ENCODE measurements at places on chromosomes 4 and X.
A peak's percentile ranks its signal among the peaks of the same experiment; 100 is the strongest.

- H3K27ac ChIP-seq = no peak overlapping the region
- no peaks in the 10 kb centered on the region for H3K4me1 ChIP-seq
- no peak overlapping the region for H3K4me3 ChIP-seq
- no peak for DNase-seq
These were observed 9.4 kb downstream of the INTU start for GRCh38 chr4:127642169-127642568.

- H3K27ac ChIP-seq = no peak overlapping the region
- no peak for DNase-seq
- no peaks in the 10 kb centered on the region for H3K4me1 ChIP-seq
- H3K4me3 ChIP-seq = no peak overlapping the region
- no peaks in the 10 kb centered on the region for H3K36me3 ChIP-seq
These were observed 505.0 kb downstream of the ARAP2 start for GRCh38 chr4:35739308-35739707.

DNA sequence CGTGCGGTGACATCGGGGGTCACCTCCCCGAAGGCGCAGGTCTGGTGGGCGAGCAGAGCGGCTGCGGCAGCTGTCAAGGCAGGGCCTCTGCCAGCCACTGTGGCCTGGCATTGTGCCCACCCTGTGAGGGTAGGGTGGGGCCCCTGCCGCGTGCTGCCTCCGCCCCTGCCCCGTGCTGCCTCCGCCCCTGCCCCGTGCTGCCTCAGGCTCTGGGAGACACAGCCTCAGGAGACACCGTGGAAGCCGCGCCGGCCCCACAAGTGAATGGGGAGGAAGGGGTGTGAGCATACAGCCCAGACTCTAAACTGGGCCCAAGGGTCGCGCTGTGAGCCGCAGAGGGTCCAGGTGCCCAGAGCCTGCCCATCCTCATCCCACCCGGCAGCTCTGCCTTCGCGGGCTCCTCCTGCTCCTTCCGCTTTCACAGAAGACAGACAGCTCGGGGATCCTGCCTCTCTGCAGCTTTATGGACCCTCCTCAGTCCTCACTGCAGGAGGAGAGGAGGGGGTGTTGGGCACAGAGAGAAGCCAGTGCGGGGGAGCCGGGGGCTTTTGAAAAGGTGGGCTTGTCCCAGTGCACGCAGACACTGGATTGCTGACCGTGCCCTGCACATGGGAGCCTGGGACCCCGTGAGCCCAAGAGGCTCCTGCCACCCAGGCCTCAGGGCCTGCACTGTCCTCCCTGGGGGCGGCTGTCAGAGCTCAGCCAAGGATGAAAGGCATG lies 27.4 kb downstream of the PCGF3 start:
- H3K27ac ChIP-seq = no peak overlapping the region
- H3K36me3 ChIP-seq = peaks cover 64% of the 10 kb centered on the region
- no peaks in the 10 kb centered on the region for H3K27me3 ChIP-seq
- DNase-seq = peak; percentile 65

GRCh38 chrX:12970691-12971202 lies 4.2 kb upstream of the TMSB4X start:
- H3K4me3 ChIP-seq = no peak overlapping the region
- H3K27me3 ChIP-seq = no peaks in the 10 kb centered on the region
- peaks cover 44% of the 10 kb centered on the region for H3K4me1 ChIP-seq
- no peaks in the 10 kb centered on the region for H3K36me3 ChIP-seq
- peak; percentile 88 for DNase-seq

GRCh38 chr4:99587803-99588202 lies 13.2 kb downstream of the MTTP start:
- H3K4me3 ChIP-seq = no peak overlapping the region
- no peaks in the 10 kb centered on the region for H3K36me3 ChIP-seq
- no peaks in the 10 kb centered on the region for H3K27me3 ChIP-seq
- H3K27ac ChIP-seq = no peak overlapping the region
- DNase-seq = no peak
- no peaks in the 10 kb centered on the region for H3K4me1 ChIP-seq

GRCh38 chr4:115090483-115091075 lies 22.8 kb downstream of the NDST4 start:
- peak; percentile 53 for DNase-seq
- no peaks in the 10 kb centered on the region for H3K36me3 ChIP-seq
- no peaks in the 10 kb centered on the region for H3K4me1 ChIP-seq
- H3K27ac ChIP-seq = no peak overlapping the region

GRCh38 chrX:140343226-140343868 lies 161.5 kb downstream of the SOX3 start:
- H3K4me3 ChIP-seq = no peak overlapping the region
- no peak for DNase-seq
- H3K27ac ChIP-seq = no peak overlapping the region
- no peaks in the 10 kb centered on the region for H3K36me3 ChIP-seq
- H3K4me1 ChIP-seq = no peaks in the 10 kb centered on the region
- H3K27me3 ChIP-seq = peaks cover 2% of the 10 kb centered on the region

DNA sequence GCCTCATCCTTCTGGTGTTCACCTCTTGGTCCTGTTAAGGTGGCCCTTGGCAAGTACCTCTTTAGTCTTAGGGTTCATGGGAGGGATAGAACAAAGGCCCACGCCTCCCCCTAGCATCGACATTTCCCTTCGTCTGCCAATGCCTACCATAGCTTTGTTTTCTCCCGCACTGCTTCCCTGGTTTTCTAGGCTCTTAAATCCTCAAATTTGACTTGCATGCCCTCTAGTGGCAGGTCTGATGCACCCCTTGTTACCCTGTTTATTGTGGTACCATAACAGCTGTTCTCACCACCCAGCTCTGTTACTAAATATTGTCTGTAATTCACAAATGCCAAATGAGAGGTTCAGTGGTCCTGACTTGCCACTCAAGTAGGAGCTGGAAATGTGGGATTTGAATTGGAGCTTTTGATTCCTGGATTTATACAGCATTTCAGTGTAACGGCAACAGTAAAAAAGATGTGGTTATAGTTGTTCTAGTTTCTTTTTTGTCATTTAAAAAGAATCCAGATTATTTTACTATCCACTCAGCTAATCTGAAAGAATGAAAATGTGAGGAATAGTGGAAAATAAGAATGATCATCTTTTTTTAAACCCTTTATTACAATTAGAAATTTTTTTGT lies 100.1 kb downstream of the REPS2 start:
- no peak overlapping the region for H3K27ac ChIP-seq
- H3K27me3 ChIP-seq = no peaks in the 10 kb centered on the region
- H3K4me3 ChIP-seq = no peak overlapping the region
- peak; percentile 84 for DNase-seq
